DMS79 (cell line): ENCODE measurements at places on chromosomes 11 and 22.

DNA sequence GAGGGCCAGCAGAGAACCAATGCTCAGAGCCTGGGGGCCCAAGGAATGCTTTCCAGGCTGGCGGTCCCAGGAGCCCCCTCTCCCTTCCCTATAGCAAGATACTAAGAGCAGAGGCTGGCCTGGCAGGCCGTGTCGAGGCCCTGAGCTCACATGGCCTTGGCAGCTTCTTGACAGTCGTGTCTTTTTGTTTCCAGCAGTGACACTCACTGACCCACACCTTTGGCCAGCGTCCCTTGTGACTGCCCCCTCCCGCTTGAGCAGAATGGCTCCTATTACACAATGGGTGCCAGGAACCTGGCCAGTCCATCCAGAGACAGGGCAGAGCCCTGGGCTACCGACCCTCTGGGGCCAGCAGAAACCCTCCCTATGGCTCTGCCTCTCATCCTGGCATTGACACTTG is 6.4 kb upstream of the CCND1 start:
- DNase-seq = no peak

GRCh38 chr11:20060181-20060580 is 100.1 kb downstream of the DBX1 start:
- no peak for DNase-seq

- no peak for DNase-seq
These were observed 11.2 kb upstream of the DGKZ start for GRCh38 chr11:46335890-46336562.

DNA sequence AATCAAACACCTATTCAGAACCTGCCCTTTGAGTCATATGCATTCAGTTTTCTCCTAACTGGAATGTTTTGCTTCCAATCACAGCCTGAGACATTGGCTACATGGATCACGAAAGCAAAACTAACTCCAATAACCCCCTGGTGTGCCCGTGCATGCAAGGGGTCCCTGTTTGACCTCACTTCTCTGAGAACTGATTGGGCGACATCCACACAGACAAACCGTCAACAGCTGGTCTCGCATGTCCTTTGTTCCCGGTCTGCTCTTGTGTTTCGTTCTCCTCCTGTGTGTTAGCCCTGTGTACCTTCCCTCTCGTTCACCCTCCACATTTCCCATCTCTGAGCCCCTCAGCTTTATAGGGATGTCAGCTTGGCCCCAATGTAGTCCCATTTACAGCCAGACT is 67.2 kb upstream of the TTC12 start:
- DNase-seq = no peak

DNA sequence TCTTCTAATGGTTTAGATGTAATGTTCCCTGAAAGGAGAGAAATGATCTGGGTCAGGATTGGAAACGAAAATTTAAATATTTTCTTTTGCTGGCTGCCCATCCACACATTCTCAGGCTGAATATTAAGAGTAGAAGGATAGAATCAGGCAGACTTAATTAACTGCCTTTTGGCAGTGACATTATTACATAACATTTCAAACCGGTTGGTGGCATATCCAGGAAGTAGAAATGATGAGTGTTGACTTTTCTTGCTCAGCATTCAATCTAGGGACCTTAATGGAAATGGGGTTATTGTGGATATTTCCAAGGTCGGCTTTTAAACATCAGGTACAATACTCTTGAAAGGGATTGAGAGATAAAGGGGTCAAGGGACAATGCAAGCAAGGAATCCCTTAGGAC is 677.4 kb upstream of the ARHGAP42 start:
- no peak for DNase-seq

- no peak for DNase-seq
These were observed at the start of gene MOV10L1 for GRCh38 chr22:50089682-50090411. Gene MOV10L1 (plus strand): TSS chr22:50090006. CDS start chr22:50090089, 83 bp downstream.

DNA sequence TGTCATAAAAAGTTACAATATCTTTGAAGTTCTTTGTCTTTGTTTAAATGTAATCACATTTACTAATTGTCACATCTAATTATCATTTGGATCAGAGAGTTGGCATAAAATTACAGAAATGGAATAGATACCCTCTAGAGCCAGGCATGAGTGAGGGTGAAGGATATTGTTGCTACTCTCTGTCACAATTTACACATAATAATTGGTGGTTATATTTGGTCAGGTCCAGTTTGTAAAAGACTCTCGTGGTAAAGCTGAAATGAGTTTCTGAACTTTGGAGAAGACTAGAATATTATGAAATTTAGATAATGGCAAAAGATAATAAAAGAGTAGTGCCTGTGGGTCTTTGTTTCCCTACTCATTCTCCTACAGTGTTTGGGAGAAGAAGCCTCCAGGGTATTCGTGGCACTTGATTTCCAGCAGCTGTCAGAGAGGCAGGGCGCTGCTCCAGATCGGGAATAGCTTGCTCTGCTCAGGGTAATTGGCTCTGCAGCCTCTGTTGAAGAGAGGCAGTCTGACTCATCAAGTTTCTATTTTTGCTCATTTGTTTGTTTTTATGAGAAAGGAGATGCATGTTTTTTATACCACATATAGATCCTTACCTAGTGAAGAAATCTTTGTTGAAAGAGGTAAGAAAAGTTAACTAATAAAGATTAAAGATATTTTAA is 349.9 kb downstream of the CNTN5 start:
- no peak for DNase-seq

DNA sequence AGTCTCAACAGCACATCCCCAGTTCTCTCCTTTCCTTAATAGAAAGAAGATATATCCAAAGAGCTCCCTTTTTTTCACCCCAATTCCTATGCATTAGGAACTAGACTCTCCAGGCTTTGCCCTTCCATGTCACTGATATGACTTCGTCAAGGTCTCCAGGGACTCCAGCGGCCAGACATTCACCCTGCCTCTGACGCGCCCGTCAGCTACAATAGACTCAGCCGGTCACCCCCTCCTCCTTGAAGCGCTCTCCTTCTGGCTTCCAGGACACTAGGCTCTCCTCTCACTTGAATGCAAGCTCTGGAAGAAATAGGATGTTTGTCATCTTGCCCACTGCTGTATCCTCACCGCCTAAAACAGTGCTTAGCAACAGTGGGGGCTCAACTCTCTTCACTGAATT is 14.9 kb upstream of the ELFN2 start:
- no peak for DNase-seq

GRCh38 chr11:33533386-33534052 is 167.1 kb downstream of the C11orf91 start:
- no peak for DNase-seq

DNA sequence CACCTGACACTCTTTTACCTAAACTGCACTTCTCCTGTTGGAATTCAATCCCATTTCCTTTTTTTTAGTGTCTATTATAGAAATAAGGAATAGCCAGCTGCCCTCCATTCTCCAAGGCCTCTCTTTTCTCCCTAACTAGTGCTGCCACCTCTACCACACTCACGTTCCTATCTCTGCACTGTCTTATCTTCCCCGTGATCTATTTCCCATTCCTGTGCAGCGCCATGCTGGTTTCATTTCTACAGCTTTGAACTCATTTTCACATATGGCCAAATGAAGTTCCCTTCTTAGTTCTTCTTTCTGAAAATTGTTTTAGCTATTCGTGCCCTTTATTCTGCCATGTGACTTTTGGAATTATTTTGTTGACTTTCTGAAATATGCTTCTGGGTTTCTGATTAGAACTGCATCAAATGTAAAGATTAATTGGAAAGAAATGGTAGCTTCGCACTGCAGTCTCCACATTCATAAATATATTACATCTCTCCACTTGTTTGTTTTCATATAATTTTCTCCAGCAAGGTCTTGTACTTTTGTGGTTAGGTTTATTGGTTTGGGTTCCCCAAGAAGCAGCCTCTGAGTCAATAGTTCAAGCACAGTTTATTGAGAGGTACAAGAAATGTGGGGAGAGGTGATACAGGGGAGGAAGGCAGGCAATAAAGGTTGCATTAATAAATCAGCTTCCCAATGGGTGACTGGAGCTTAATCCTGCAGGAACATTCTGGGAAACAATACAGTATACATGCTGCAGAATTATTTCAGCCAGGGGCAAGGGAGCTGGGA is 43.7 kb upstream of the DRD2 start:
- no peak for DNase-seq

DNA sequence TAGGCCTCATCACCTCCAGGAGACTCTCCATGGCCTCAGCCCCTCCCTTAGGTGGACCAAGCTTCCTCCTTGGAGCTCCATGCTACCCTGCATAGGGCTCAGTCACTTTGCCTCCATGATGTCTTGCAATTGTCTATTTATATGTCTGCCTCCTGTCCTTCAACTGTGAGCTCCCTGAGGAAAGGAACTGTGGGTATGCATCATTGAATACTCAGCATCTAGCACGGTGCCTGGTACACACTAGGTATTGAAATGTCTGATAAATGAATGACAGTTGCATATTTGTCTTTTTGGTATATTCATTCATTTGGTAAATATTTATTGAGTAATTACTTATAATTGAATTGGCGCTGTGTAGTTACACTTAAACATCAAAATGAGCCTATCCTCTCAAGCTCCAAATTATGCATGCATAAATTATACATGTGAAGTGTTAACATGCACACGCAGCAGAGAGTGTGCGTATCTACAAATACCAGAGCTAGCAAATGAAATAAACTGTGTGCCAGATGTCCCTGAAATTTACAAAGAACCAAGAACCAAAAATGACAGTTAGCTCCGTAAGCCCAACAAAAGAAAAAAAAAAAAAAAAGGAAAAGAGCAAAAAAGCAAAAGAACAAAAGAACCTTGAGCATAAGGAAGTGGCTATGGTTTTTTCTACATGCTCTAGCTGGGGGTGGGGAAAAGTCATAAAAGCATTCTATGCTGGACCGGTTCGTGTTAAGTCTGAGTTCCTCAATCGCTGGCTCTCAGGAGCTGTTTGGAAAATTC is 25.2 kb downstream of the GRAP2 start:
- DNase-seq = no peak

DNA sequence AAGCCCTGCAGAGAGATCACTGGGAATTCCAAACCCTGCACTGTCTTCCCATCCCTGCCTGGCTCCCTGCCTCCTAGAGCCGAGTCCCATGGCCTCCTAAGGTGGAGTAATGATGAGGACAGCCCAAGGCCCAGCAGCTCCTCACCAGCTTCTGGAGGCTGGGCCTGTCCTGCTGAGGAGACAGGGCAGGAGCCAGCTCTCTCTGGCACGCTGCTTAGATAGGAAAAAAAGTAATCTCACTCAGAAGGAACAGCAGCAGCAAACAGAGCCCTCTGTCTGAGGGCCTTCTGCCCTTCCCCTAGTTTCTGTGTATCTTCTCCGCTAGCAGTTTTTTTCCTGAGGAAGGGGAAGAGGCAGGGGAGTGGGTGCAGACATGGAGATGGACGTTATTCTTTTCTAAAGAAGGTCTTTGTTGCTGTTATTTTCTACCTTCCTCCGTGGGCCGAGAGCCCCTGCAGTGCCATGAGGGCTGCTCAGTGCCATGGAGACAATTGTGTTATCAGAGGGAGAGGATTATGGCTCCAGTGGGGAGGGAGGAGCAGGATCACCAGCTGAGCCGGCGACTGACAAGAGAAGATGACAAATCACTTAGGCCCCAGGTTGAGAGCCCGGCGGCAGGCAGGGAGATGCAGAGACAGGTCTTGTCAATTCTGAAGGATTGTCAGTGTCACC is 315.3 kb downstream of the BUD13 start:
- no peak for DNase-seq

- no peak for DNase-seq
These were observed 41.0 kb downstream of the C11orf58 start for GRCh38 chr11:16779436-16779835.

- no peak for DNase-seq
These were observed 58.4 kb downstream of the KIF18A start for GRCh38 chr11:28049338-28050216.

DNA sequence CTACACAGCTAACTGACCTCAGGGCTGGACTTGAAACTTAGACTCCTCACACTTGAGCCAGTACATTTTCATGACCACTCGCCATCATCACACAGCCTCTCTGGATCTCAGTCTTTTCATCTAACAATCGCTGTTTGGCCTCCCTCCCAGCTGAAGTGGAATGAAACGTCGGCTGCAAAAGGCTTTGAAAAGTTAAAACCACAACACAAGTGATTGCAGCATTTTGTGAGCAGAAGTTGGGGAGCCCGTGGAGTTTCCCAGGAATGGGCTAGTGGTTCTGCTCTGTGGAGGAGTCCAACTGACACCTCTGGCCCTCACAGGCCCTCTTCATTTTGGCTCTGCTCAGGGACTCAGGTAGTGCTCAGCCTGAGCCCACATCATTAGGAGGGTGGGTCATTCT is 35.9 kb upstream of the TRIM29 start:
- no peak for DNase-seq

GRCh38 chr11:128607819-128608218 is 20.5 kb upstream of the ETS1 start:
- DNase-seq = no peak

DNA sequence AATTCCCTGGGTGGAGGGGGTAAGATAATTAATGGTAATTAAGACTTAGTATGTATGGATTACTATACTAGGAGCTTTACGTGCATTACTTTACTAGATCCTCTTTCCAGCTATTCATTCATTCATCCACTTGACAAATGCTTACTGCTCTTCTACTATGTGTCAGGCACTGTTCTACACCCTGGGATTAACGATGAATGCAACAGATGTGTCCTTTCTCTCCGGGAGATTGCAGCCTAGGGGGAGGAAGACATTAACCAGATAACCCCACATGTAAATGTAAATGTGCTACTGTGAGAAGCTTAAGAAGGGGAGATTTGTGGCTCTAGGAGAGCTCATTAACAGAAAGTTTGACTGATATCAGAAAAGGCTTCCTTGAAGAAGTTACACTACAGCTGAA is 1.7 kb downstream of the ANKK1 start:
- no peak for DNase-seq

DNA sequence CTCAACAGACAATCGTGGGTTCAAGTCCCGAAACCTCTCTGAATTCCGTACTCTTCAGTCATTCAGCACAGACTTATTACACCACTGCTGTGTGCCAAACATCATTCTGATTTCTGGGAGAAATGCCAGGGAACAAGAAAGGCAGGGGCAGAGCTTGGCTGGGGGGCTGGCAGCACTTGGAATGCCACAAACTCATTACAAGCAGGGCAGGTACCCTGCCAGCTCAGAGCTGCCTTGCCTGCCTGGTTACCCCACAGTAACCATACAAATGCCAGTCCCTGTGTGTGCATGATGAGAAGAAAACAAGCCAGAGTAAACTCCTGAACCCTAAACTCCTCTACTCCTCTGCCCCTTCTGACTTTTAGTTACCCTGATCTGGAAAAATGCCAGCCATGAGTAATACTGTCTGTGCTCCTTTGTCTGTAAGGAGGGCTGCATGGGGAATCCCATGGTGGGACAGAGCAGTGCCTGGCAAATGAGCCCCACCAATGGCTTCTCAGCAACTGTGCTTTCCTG is 6.9 kb upstream of the RAD9A start:
- DNase-seq = no peak

DNA sequence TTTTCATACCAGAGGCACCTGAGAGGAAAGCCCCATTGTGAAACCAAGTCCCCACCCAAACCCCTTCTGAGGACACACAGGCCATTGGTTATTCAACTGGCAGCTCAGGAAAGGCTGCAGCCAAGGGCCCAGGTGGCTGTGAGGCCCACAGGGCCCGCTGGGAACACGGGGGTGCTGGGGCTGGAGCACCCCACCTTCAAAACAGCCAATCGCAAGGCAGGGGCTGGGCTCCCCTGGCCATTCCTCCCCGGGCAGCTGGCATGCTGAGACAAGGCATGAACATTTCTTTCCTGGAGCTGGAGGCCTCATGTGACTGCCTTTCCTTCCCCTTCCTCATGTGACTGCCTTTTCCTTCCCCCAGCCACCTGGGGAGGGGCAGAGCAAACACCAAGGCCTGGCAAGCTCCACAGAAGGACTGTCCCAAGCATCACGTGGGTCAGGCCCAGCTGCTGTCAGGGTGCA is 76.9 kb downstream of the PIWIL3 start:
- peak; percentile 2 for DNase-seq
